Activated effector memory CD4-positive, alpha-beta T cell treated with Interleukin-2 at 50 U/mL for 16 hours (primary cell): ENCODE measurements at places on chromosomes 4 and X.

GRCh38 chr4:56570041-56570440 lies 64.5 kb downstream of the ARL9 start:
- no peak for DNase-seq

DNA sequence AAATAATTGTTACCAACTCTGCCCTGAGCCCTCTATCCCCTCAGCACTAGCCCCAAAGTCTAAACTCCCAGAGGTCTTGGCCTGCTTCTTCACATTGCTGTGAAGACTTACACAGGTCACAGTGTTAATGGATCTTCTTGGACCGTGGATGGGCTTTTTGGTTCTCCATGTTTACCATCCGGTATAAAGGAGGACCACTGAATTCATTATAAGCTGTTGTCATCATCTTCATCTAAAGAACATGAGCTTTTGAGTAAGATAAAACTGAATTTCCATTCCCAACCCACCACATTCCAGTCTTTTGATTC lies 8.5 kb downstream of the NUDT11 start:
- DNase-seq, result no peak

- DNase-seq, result no peak
Observed at GRCh38 chr4:54971474-54971950, 153.9 kb downstream of the KDR start.

GRCh38 chr4:11487868-11488544 lies 59.3 kb upstream of the HS3ST1 start:
- DNase-seq, result no peak

GRCh38 chrX:15812192-15812938 lies 22.1 kb downstream of the ZRSR2 start:
- no peak for DNase-seq

DNA sequence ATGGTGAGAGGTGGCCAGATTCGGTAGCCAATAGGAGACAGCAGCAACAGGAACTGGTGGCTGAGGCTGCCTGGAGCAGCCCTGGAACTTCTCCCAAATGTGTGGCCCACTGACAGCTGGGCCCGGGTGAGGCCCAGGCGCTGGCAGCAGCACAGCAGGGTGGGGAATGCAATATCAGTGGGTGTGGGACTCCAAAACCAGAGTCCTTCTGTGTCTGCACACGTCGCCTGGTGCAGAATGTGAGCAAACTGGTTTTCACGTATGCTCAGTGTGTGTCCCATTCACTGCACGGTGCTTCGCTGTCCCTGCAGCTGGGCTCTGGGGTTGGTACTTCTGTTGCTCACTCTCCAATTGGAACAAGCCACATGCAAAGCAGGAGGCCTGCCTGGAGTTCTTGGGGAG lies 14.4 kb upstream of the CENPU start:
- DNase-seq, result no peak

GRCh38 chrX:38293741-38294140 lies 33.6 kb downstream of the RPGR start:
- no peak for DNase-seq

DNA sequence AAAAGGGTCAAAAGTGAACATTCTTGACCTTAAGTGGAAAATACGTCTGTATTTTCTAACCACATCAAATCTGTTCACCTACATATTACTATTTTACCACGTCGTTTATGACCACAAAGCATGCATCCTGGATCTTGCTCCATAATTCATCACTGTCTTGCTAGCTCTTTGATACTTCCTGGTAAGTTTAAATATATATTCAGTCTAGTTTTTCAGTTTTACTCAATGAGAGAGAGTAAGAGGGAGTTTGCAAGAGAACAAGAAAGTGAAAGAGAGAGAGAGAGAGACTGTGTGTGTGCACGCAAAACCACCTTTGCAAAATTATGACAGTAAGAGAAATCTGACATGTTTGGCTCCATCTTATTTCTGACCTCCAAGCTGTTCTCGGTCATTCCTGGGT lies 173.7 kb upstream of the GALNTL6 start:
- DNase-seq, result no peak

DNA sequence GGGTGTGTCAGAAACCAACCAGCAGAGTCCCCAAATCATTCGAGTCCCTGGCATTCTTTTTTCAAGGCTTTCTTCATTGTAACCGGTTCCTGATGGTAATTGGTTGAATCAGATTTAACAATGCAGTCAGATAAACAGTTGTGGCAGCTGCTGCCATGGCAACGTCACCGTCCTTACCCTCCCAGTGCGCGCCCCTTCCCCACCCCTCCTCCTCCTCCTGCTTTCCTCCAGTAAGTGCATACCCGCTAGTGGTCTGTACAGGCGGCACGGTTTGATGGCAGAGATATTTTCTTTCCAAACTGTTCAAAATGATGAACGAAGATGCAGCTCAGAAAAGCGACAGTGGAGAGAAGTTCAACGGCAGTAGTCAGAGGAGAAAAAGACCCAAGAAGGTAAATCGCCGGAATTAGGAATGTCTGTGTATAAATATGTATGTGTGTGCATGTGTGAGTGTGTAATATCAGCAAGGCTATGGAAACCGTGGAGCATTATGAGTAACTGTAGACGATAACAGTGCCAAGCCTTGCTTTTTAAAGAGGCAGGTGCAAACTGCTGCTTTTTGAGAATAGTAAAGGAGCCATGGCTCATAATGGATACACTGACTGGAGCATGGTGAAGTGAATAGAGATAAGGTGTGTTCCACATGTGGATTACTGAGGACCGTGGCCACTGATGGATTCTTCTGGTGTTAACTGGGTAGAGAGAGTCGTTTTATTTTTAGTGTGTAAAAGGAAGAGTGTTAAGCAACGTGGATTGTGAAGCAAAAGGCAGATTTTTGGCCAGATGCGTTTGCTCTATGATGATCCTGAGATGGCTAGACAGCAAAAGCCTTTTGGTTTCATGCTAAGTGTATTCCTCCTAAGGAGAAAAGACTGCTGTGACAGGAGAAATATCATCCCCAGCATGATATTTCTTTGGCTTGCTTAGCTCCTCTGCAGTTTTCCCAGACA lies at the start of gene ANK2:
TSS of gene ANK2 (plus strand) at position 233 of the 950 bp plus-strand sequence. CDS start at position 309, 76 bp downstream.
- no peak for DNase-seq

DNA sequence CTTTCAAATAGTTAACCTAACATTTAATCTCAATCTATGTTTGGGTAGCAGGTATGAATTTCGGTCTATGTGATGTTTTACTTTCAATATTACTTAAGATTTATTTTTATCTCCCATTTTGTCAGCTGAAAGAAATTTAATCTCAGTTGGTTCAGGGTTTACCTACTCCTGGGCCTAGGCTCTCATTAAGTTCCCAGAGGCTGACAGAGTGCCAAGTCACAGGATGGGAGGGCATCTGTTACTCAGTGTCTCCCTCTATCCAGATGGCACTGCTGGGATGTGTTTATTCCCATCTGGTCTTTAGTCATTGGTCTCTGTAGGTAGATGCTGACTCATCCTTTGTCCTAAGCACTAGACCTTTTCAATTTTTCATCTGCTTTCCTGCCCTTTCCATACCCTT lies 129.4 kb upstream of the ARSJ start:
- DNase-seq, result no peak

DNA sequence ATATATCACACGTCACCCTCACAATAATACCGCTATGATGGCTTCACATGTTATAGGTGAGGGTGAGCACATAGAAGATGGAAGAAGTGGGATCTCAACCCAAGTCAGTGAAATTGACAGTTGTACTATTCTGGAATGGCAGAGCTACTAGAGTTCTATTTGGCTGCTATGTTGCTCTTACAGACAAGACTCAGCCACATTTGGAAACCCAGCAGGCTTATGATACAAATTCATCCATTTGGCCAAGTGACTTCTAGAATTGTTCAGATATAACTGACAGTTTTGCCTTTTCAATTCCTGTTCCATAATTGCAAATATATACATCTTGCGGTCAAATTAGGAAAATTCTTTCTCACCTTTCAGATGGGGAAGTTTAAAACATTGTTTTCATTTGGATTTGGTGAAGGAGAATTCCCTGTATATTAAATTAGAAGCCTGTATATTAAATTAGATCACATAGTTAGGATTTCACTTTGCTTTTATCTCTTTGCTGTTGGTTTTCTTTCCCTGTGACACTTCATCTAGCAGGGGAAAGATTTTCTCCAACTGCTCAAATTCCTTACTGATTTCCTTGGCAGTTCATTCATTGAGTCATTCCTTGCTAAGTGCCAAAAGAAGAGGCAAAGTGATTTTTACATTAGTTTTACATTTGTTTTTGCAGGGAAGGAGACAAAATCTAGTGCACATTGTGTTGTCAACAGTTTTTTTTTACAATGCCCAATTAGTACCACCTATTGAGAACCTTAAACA lies 120.6 kb upstream of the TBC1D9 start:
- DNase-seq, result no peak

- no peak for DNase-seq
Observed at GRCh38 chrX:50718776-50719175, 95.2 kb downstream of the SHROOM4 start.

GRCh38 chrX:22922961-22923360 lies 76.8 kb upstream of the DDX53 start:
- no peak for DNase-seq

GRCh38 chrX:87901060-87901459 lies 383.5 kb downstream of the KLHL4 start:
- DNase-seq, result no peak

- DNase-seq, result no peak
Observed at GRCh38 chr4:171087089-171087488, 726.1 kb upstream of the GALNTL6 start.

GRCh38 chrX:39705290-39705689 lies 392.5 kb downstream of the BCOR start:
- no peak for DNase-seq

GRCh38 chr4:105022811-105023667 lies 123.6 kb upstream of the TET2 start:
- no peak for DNase-seq

DNA sequence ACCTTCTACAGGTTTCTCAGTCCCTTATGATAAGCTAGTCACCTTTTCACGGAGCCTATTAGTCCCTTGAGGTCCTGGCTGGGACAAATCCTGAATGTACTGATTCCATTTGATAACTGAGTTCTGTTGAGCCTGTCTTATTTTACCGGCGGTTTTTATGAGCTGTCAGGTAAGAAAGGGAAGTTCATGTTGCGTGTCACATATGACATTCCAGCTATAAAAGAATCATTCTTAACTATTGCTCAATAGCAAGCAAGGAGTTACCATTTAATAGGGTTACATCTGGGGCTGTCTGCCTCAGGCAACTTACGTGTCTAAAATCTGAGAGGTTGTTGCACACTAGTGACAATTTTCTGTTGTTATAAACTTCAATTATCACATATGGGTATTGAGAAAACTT lies 394.6 kb downstream of the TECRL start:
- DNase-seq, result no peak
